ENCODE measurements at places on chromosomes 11 and 22. TPM values are rescaled to one million over a fixed set of nuclear protein-coding genes. Genes with fewer than 3 reads are reported as not detected.

The CDCA5 gene
- 15.6 TPM for polyA plus RNA-seq

The OR51B4 gene
- not detected for polyA plus RNA-seq

The UBQLN3 gene
- polyA plus RNA-seq, result not detected

The TRPM5 gene
- 2.0 TPM for polyA plus RNA-seq

The SLC22A25 gene
- not detected for polyA plus RNA-seq

The LRRC75B gene
- polyA plus RNA-seq, result 32.6 TPM

The OR5A1 gene
- polyA plus RNA-seq, result not detected

The CRYAB gene
- polyA plus RNA-seq, result 71.0 TPM

The OR4A5 gene
- polyA plus RNA-seq, result not detected

The VSIG10L2 gene
- not detected for polyA plus RNA-seq

Measured in right renal pelvis (tissue), 4 donors.